Stimulated activated CD4-positive, alpha-beta T cell treated with anti-CD3 and anti-CD28 coated beads, Interleukin-2, amount 100 ng/mL, for 48 hours (primary cell): ENCODE measurements at places on chromosomes 4 and X.

DNA sequence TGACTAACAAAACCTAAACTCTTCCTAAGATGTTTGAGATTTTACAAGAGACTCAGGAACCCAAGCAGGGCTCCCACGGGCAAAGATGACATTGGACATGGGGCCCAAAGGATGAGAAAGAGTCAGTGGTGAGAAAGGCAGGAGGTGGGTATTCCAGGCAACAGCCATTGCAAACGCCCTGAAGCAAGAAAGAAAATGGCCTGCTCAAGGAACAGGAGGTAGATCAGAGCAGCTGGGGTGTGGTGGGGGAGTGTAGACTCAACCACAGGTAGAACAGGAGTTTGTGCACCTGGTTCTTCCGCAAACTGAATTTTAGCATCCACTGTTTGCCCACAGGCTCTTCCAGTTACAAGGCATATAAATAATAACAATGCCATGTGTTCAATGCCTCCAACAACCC, 3.3 kb downstream of the PPP2R2C start:
- DNase-seq: no peak

DNA sequence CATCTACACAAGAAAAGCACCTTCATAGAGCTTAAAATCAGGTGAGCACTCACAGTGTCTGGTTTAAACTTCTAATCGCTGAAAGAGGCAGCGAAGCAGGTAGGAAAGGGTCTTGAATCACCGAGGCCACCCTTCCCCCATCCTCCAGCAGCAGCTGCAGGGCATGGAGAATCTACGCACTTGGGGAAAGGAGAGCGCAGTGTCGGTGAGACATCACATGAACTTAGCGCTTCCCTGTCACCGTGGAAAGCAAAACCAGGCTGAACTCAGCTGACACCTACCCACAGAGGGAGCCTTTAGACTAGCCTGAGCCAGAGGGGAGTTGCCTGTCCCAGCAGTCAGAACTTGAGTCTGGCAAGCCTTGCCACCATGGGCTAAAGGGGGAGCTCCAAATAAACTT, 197.2 kb upstream of the ZFP42 start:
- DNase-seq: no peak

DNA sequence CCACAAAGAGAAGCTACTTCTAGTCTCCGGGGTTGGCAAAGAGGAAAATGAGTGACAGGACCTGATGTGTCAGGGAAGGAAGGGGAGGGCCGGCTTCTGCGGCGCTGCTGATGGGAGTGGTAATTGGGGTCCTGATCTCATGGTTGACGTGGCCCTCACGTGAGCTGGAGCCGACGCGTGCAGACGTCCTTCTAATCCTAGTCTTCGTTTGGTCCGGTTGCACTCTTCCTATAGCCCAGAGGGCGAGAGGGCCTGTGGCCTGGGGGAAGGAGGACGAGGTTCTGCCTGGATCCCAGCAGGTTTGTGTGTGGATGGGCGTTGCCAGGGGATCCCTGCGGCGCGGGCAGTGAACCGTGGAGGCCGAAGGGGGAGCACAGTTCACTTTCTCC, at the start of gene ARMCX1:
Gene ARMCX1 (plus strand): TSS at position 186 of the 389 bp plus-strand sequence. CDS start 2,384 bp downstream, outside the sequence.
- DNase-seq: peak; percentile 8

DNA sequence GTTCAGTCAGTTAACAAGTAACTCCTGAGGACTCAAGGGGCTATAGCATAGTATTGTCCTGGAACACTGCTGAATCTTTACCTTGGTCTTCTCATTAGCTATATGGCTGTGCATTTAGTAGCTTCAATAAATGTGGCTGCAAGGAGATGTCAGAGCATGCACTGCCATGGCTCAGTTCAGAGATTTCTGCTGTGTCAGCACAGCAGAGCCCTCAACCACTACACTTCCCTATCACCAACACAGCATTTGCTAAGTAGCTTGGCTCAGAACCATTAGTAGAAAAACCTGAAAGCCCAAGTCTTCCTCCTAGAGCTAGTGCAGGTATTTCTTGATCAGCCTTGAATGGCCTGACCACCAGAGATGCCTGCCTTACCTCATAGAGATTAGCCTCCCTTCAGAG, 466.0 kb downstream of the IDS start:
- DNase-seq: no peak

GRCh38 chr4:44872246-44872645, 145.9 kb upstream of the GNPDA2 start:
- no peak for DNase-seq

DNA sequence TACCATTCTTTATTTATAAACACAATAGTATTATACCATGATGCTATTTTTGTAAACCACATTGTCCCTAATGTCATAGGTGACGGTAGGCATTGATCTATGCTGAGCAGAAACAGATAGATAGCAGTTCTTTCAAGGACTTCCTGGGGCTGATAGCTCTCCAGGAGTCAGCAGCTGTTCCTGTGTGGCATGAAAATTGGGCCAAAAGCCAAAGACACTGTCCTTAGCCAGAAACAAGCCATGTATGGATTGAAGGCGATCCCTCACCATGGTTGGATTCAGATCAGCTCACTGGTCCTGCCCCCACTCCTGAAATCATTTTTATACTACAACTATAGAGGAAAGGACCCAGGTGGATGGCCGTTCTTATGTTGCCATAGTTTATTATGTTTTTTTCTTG, 53.6 kb downstream of the DDX60 start:
- DNase-seq: no peak

GRCh38 chr4:71992571-71993312, 39.1 kb upstream of the NPFFR2 start:
- DNase-seq: no peak

- DNase-seq: no peak
Observed at GRCh38 chrX:78514852-78515251, 144.3 kb downstream of the RTL3 start.

- DNase-seq: no peak
Observed at GRCh38 chr4:27836523-27836922, 975.9 kb downstream of the STIM2 start.

GRCh38 chr4:8860096-8860891, 11.3 kb downstream of the HMX1 start:
- DNase-seq: no peak

- no peak for DNase-seq
Observed at GRCh38 chr4:170089274-170089667, 485 bp downstream of the AADAT start.

DNA sequence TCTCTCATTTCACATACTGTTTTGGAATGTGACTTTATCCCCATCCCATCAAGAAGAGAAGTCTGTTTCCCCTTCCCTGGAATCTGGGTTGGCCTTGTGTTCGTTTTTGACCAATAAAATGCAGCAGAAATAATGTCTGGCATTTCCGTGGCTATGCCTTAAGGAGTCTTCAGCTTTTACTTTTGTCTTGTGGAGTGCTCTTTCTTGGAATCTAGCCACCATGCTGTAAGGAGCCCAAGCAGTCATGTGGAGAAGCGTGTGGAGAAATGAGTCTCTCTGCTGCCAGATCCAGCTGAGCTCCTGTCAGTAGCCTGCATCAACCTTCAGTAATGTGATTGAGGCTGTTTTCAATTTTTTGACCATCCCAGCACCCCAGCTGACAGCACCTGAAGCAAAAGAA, 84.4 kb upstream of the ARMCX2 start:
- DNase-seq: no peak

- no peak for DNase-seq
Observed at GRCh38 chr4:33724685-33725084, 2519.6 kb downstream of the ARAP2 start.

- no peak for DNase-seq
Observed at GRCh38 chr4:153038623-153039311, 102.6 kb downstream of the FHDC1 start.

DNA sequence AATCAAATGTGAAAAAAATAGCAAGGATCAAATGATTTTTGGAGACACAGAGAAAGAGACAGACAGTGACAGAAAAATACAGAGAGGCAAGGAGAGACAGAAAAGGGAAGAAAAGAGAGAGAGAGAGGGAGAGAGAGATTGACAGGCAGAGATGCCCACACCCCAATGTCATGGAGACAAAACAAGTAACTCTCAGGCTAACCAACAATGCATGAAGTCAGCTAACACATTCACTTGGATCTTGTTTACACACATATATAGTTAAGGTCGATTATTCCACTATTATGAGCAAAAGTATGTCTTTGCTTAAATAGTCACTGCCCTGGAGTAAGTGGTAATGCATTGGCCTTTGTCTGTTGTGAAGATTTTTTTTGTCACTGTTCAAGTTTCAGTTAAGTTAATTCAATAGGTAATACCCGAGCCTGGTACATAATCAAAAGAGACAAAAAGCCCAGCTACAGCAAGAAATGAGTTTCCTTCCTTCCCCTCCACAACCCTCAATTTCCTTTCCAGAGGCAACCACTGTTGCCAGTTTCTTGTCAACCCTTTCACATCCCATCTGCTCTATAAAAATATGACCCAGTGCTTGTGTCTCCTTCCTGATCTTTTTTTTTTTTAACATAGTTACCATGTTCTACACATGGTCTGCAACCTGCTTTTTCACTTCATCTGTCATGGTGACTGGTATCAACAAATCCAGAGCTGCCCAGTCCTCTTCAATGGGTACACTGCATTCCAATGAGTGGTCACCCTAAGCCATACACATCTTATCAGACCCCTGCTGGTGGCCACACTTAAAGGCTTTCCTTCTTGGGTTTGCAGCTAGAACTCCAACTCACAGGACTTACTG, 52.1 kb downstream of the PROM1 start:
- DNase-seq: no peak

GRCh38 chrX:24268786-24269185, 45.1 kb downstream of the SUPT20HL2 start:
- DNase-seq: no peak

GRCh38 chr4:52410971-52411370, 248.1 kb downstream of the USP46 start:
- DNase-seq: no peak

- no peak for DNase-seq
Observed at GRCh38 chrX:64456828-64457227, 61.6 kb upstream of the MTMR8 start.

GRCh38 chr4:21697583-21697982, 251.0 kb downstream of the KCNIP4 start:
- DNase-seq: no peak

- DNase-seq: no peak
Observed at GRCh38 chr4:169080981-169081380, 70.9 kb upstream of the CBR4 start.

DNA sequence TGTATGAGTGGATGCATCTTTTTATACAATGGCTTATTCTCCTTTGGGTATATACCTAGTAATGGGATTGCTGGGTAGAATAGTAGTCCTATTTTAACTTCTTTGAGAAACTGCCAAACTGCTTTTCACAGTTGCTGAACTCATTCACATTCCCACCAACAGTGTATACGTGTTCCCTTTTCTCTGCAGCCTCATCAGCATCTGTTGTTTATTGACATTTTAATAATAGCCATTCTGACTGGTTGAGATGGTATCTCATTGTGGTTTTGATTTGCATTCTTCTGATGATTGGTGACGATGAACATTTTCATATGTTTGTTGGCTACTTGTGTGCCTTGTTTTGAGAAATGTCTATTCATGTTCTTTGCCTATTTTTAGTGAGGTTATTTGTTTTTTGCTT, 687.0 kb upstream of the EPHA5 start:
- no peak for DNase-seq

GRCh38 chr4:36046026-36046425, 198.3 kb downstream of the ARAP2 start:
- no peak for DNase-seq

- DNase-seq: no peak
Observed at GRCh38 chr4:155711556-155711955, 44.9 kb downstream of the GUCY1A1 start.
